GM12864 (cell line): ENCODE measurements at places on chromosomes 3 and 15.

GRCh38 chr3:71585131-71585530 lies 1.6 kb upstream of the FOXP1 start:
- DNase-seq = no peak

- DNase-seq = no peak
Observed at GRCh38 chr3:67654844-67655177, 399 bp upstream of the SUCLG2 start.

DNA sequence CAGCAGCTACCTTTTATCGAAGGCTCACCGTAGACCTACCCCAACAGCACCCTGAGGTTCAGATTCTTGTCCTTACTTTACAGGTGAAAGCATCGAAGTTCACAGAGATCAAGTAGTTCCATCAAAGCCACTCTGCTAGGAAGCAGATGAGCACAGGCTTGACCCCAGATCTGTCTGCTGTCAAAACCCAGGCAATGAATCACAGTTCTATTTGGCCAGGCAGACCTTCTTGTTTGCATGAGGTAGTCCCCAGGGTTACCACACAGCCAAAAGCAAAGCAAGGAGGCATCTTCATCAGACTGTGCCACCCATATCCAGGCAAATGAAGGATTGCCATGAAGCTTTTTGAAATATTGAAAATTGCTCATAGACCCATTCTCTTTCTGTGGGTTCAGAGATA lies 33.0 kb downstream of the HES1 start:
- no peak for DNase-seq

DNA sequence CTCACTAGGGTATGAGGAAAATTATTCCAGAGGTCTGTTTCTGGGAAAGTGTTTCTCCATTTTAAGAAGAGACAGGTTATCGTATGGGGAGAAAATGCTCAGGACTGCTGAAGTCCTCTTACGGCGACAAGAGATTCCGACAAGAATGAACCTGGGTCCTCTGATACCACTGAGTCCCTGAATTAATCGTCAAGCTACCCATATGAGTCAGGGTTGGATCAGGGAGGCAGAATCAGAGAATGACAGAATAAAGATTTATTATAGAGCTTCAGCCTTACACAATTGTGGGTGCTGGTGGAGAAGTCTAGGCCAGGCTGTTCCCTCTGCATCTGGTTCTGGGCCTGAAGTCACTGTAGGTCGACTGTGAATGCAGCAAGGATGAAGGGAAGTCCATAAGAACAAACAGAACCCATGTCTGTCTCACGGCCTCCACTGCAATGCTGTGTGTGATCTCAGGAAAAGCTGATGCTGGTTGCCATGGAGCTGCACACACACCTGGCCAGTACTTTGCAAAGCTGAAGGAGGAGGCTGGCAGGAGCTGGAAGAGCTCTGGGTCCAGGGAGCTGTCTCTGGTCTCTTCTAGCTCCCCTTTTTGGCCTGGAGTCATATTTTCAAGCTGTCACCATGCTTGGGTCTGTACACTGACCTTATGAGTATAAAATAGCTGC lies 83.9 kb downstream of the HHLA2 start:
- DNase-seq = no peak

- DNase-seq = peak; percentile 87
Observed at GRCh38 chr3:150765949-150766720, 3.2 kb upstream of the SIAH2 start.

- DNase-seq = no peak
Observed at GRCh38 chr15:66705277-66706146, 3.5 kb downstream of the SMAD6 start.

DNA sequence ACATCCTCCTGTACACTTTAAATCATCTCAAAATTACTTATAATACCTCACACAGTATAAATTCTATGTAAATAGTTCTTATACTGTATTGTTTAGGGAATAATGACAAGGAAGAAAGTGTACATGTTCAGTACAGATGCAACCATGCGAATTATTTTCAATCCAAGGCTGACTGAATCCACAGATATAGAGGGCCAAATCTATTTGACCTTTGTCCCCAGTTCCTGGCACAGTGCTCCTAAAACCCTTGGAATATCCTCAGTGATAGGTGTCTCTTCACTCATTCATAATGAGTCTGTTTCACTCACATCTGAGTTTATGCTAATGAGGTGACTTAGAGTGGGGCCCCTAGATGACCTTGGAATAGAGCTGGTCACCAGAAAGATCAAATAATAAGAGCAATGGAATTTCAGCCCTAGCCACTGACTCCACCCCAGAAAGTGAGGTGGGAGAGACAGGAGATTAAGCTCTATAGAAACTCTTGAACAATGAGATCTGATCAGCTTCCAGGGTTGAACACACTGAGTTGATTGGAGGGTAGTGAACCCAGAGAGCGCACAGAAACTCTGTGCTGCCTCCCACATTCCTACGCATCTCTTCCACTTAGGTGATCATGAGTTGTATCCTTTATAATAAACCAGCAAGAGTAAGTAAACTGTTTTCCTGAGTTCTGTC lies 65.3 kb downstream of the ADAM10 start:
- no peak for DNase-seq

- peak; percentile 43 for DNase-seq
Observed at GRCh38 chr3:142356818-142357217, 91.0 kb downstream of the XRN1 start.

DNA sequence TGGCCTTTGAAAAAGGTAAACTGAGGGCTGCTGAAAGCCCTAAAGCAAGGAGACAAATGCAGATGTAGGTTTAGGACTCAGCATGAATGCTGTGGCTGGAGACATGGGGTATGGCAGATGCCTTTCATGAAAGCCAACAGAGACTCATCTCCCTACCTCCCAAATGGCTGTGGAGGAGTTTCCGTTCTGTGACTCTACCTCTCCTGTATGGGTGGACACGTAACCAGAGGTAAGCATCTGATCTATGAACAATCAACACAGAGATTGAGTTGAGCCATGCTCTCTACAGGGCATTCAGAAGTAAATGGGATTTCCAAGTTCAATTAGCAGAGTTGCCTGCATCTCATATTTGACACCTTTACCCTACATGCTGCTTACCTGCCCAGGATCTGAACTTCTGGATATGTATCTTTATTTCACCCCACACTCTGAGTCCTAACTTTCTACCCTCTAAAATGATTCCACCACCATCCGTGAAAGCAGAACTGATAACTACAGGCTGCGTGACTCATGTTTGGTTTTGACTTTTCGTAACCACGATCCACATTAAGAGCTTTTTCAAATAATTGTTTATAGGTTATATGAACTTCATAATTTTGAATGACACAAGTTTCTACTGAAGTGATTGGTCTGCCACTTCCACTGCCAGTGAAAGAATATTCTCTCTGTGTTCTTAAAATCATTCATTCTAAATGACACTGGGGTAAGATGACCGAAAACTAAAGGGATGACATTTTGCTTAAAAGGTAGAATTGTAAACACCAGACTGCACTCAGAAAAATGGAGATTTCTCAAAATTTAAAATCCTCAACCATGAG lies 1058.7 kb downstream of the FHIT start:
- no peak for DNase-seq

GRCh38 chr3:110521019-110521418 lies 550.6 kb upstream of the NECTIN3 start:
- no peak for DNase-seq

DNA sequence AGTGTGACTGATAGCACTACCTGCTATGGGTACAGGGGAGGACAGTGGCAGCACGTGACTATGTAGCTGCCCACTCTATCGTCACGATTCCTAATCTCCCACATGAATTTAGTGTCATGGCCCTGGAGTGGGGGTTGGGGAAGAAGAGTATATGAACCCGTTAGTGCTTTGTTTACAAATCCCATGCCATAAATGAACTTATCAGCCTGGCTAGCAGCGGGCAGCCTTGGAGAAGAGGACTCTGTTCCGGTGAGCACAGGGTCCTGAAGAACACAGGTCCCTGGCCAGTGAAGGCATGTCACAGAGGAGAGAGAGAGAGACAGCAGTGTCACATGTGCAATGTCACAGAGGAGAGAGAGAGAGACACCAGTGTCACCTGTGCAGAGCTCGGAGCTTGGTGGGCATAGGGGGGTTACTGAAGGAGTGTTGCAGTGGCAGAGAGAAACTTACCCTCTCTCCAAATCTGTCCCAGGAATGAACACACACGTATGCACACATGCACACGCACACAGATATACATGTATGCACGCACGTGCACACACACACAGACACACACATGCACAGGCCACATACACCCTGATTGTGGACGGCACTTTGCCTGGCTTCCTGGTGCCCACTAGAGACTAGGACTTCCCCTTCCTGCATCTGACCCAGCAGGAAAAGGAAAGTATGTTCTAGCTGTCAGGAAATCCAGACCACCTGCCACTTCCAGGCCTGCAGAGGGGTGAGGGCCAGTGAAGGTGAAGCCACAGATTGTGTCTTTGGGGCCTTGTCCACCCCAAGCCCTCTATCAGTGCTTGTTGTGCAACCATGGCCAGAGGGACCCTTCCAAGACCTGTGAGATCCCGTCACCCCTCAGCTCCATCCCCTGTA lies 26.3 kb downstream of the ITGA11 start:
- no peak for DNase-seq

DNA sequence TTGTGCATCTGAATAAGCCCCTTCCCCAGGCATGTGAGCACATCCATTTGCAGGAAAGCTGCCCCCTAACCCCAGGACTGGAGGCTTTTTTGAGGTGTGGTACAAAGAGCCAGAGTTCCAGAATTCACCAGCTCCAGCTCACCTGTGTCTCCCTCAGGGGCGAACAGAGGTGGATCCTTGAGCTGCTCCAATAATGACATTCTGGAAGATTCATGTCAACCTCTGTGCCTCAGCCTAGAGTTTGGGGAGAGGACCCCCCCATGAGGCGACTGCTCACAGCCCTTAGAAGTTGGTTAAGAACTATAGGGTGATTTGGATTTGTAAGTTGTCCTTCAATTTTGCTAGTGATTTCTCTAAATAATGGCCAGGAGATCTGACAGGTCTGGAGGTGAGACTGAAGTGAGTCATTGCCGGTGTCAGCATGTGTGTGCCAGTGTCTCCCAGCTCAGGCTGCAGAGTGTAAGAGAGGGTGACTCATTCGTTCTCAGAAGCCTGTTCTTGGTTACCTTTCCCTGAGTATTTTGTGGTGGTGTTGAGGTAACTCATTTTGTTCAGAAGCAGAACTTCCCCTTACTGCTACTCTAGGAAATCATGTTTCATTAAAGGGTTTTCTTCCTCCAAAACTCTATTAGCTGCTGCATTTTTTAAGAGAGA lies 136.9 kb upstream of the TOPAZ1 start:
- DNase-seq = peak; percentile 55
